Mesothelial cell of epicardium (in vitro differentiated cells): ENCODE measurements at places on chromosomes 12 and 14. TPM values are rescaled to one million over a fixed set of nuclear protein-coding genes. Genes with fewer than 3 reads are reported as not detected.

- no peaks in the 10 kb centered on the region for H3K36me3 ChIP-seq
- DNase-seq, result no peak
- H3K27me3 ChIP-seq, result peaks cover 67% of the 10 kb centered on the region
- no peak overlapping the region for H3K27ac ChIP-seq
- H3K4me1 ChIP-seq, result no peaks in the 10 kb centered on the region
- no peak overlapping the region for H3K4me3 ChIP-seq
These were observed 73.0 kb downstream of the PRMT8 start for GRCh38 chr12:3563966-3564365.

Gene JDP2
- 43.4 to 51.1 TPM (median 44.4 TPM) in 3 replicates for total RNA-seq

DNA sequence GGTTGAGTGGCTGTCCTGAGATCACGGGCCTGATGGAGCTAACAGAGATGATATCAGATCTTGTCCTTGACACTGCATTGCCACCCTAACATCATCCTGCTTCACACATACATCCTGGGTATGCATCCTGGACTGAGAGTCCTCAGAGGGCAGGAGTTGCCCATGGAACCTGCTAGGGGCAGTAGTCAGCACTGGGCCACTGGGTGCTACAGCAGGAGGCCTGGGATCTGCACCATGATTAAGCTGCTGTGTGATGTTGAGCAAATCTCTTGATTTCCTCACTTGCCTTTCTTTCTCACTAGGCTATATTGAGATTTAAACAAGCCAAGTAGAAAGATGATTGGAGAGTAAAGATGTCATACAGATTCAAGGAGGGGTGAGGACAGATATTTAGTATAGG, 22.1 kb upstream of the EIF4B start:
- no peaks in the 10 kb centered on the region for H3K36me3 ChIP-seq
- no peak overlapping the region for H3K27ac ChIP-seq
- H3K27me3 ChIP-seq, result no peaks in the 10 kb centered on the region
- no peak overlapping the region for H3K4me3 ChIP-seq
- DNase-seq, result no peak

GRCh38 chr14:24252289-24253124, 10.1 kb upstream of the TINF2 start:
- no peak for DNase-seq
- H3K4me3 ChIP-seq, result no peak overlapping the region
- H3K36me3 ChIP-seq, result no peaks in the 10 kb centered on the region
- peaks cover 5% of the 10 kb centered on the region for H3K4me1 ChIP-seq
- H3K27ac ChIP-seq, result no peak overlapping the region

Gene ACOT6
- total RNA-seq, result not detected in 3 replicates

Gene PARP11
- 16.3 to 18.6 TPM (median 16.7 TPM) in 3 replicates for total RNA-seq

Gene INHBC
- 0.24 to 0.32 TPM (median 0.31 TPM) in 3 replicates for total RNA-seq

DNA sequence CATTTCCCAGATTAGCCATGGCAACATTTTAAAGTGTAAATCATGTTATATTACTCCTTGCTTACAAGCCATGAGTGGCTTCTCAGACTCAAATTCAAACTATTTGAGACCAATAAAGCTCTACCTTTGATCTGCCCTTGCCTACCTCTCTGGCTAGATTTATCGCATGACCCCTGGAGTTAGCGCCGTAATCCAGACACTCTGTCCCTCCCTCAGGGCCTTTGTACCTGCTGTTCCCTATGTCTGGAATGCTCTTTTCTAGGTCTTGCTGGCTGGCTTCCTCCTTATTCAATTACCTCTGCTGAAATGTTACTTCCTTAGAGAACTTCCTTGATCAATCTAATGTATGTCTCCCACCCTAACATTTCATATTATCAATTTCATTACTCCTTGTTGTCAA, 16.3 kb downstream of the SIX4 start:
- no peak overlapping the region for H3K4me3 ChIP-seq
- H3K27ac ChIP-seq, result no peak overlapping the region
- H3K4me1 ChIP-seq, result no peaks in the 10 kb centered on the region

DNA sequence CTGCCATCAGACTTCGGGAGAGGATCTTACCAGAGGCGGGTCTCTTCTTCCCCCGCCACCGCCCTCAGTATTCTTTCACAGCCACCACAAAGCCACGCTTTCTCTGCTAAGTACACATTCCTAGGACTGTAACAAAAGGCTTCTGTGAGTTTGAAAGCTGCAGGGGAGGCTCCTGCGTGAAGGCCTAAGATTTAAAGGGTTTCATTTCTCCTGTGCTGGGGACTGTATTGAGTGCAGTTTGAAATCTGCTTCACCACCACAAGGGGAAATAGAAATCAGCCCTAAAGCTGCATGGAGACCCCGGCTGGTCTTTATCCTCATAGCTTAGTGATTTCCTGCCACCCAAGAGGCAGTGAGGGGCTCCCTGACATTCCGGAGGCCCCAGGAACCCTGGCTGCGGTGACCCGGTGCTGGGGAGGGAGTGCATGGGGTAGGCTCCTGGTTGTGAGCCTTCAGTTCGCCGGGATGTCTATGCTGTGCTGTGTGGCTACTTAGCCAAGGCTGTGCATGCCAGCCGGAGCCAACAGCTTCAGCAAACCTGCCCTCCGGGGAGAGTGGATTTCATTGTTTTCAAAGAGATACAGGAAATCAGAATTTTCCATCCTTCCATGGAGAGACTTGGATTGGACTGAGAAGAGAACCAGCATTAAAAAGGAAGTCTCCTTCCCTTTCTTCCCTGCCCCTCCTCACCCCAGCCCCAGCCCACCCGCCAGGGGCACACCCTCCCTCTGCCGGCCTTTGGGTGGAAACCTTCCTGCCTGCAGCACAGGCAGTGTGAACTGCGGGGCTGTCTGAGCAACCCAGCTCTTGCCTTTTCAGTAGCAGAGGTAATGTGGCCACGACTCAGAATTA, 163.3 kb downstream of the ETV6 start:
- H3K4me1 ChIP-seq, result peaks cover 39% of the 10 kb centered on the region
- peak overlapping the region; percentile 54 for H3K4me3 ChIP-seq
- DNase-seq, result no peak

Gene OTOGL
- 0.45 to 0.60 TPM (median 0.51 TPM) in 3 replicates for total RNA-seq

GRCh38 chr14:33618361-33619105, 332.3 kb downstream of the EGLN3 start:
- no peaks in the 10 kb centered on the region for H3K36me3 ChIP-seq
- H3K4me3 ChIP-seq, result no peak overlapping the region
- peaks cover 11% of the 10 kb centered on the region for H3K27me3 ChIP-seq
- no peak for DNase-seq
- peaks cover 29% of the 10 kb centered on the region for H3K4me1 ChIP-seq
- no peak overlapping the region for H3K27ac ChIP-seq

Gene TBC1D30
- 2.8 to 3.7 TPM (median 3.1 TPM) in 3 replicates for total RNA-seq

DNA sequence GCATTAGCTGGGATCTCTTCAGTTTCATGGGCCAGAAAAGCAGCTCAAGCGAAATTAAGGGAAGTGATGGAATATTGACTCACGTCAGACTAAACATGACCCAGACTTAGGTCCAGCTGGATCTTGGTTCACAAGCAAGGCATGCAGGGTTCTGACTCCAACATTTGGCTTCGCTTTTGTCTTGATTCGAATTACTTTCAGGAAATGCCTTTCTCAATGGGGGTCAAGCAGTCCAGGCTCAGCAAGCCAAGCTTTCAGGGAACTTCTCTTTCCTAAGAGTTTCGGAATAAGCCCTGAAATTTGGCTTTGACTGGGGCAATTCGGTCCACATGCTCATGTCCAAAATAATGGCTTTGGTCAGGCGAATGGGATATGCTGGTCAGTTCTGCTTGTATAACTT, 678.7 kb upstream of the TMEM132C start:
- H3K27me3 ChIP-seq, result peaks cover 2% of the 10 kb centered on the region
- H3K4me1 ChIP-seq, result peaks cover 7% of the 10 kb centered on the region
- no peak overlapping the region for H3K4me3 ChIP-seq
- DNase-seq, result no peak
- H3K36me3 ChIP-seq, result no peaks in the 10 kb centered on the region
- H3K27ac ChIP-seq, result no peak overlapping the region

- DNase-seq, result no peak
- H3K27ac ChIP-seq, result no peak overlapping the region
- no peaks in the 10 kb centered on the region for H3K4me1 ChIP-seq
- no peaks in the 10 kb centered on the region for H3K36me3 ChIP-seq
These were observed 956.0 kb upstream of the NOVA1 start for GRCh38 chr14:27553790-27554189.

GRCh38 chr14:63833728-63834127, 19.1 kb upstream of the SYNE2 start:
- no peak for DNase-seq
- H3K4me3 ChIP-seq, result no peak overlapping the region
- no peaks in the 10 kb centered on the region for H3K36me3 ChIP-seq
- no peaks in the 10 kb centered on the region for H3K4me1 ChIP-seq

Gene LRRC10
- not detected in 3 replicates for total RNA-seq

- H3K36me3 ChIP-seq, result no peaks in the 10 kb centered on the region
- H3K27me3 ChIP-seq, result peaks cover 15% of the 10 kb centered on the region
- no peak overlapping the region for H3K27ac ChIP-seq
- H3K4me3 ChIP-seq, result no peak overlapping the region
- DNase-seq, result no peak
- H3K4me1 ChIP-seq, result no peaks in the 10 kb centered on the region
These were observed 131.2 kb upstream of the FOXG1 start for GRCh38 chr14:28635387-28635786.

Gene CLEC4A
- total RNA-seq, result 0.70 to 1.5 TPM (median 1.1 TPM) in 3 replicates

Gene SPRYD4
- 5.7 to 6.0 TPM (median 5.7 TPM) in 3 replicates for total RNA-seq

Gene TDRD9
- not detected in 3 replicates for total RNA-seq
